Glutamatergic neuron (in vitro differentiated cells): ENCODE measurements at places on chromosomes 11 and 22.

DNA sequence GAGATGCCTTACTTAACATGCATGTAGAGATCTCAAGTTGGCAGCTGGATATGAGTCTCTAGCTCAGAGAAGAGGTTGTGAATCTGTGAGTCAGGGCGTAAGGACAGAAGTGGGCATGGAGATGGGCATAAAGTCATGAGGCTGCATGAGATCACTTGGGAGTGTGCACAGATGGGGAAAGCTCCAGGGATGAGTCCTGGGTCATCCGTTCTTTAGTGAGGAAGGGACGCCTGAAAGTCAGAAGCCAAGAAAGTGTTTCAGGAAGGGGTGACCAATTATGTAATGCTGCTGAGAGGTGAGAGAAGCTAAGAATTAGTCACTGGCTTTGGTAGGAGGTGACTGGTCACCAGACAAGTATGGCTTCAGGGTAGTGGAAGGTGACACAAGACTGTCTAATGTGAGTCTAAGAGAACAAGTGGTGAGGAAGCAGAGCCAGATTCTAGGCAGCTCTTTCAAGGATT, 6.7 kb downstream of the ACP2 start:
- no peak for DNase-seq

DNA sequence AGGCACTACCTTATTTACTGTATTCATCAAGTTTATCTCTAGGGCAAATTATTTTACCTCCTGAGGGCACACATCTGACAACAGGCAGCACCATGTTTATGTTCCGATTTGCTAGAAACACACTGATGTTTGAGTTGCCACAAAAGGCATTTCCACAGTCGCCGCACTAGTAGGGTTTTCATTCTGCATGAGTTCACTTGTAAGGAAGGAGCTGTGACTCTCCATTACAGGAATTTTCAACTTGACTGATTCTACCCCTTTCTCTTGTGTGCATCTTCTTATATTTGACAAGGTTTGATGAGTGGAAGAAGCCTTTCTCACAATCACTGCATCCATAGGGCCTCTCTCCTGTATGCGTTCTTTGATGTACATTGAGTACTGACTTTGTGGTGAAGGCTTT, 455.9 kb upstream of the CNTN5 start:
- no peak for DNase-seq

GRCh38 chr11:66420671-66421476, at the start of gene NPAS4:
NPAS4 (plus strand) TSS chr11:66421035; CDS start chr11:66421180, 145 bp downstream.
- DNase-seq: peak; percentile 70

DNA sequence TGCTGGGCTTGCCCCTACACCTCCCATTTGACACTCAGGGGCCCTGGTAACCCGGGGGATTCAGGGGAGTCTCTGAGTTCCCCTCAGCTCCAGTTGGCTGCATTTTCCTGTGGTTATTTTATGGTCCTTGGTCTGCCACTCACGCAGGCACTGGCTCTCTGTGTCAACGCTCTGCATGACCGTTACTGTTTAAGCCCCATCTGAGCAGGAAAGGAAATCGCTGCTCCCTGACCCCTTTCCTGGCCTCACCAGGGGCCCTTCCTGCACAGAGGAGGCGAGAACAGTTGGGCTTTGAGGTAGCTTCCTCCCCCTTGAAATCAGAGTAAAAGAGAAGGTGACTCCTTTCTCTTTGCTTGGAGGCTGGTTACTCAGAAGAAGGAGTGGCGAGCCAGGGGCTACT, 2.4 kb downstream of the C1QTNF4 start:
- no peak for DNase-seq

GRCh38 chr11:19597206-19597605, 115.4 kb upstream of the NAV2 start:
- DNase-seq: no peak

GRCh38 chr11:133181066-133181465, 351.2 kb downstream of the OPCML start:
- no peak for DNase-seq

DNA sequence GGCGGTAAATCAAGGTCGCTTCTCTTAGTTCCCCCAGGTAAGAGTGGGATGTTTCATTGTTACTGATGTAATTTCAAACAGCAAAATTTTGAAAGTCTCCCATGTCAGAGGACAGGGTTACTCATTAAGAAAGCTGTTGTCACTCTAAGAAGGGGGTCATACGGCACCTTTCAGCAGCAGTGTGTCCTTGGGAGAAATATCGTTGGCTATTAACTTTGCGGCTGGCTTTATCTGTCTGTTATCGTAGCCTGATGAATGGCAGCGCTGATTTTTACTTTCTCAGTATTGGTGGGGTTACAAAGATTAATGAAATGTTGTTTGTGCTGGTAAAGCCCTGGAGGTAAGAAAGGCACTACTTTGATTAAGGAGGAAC, 27.5 kb upstream of the FBXO3 start:
- no peak for DNase-seq

- no peak for DNase-seq
Measured at GRCh38 chr11:88402784-88403183, 65.2 kb upstream of the CTSC start.

GRCh38 chr11:16554361-16554760, 184.1 kb upstream of the C11orf58 start:
- DNase-seq: no peak

DNA sequence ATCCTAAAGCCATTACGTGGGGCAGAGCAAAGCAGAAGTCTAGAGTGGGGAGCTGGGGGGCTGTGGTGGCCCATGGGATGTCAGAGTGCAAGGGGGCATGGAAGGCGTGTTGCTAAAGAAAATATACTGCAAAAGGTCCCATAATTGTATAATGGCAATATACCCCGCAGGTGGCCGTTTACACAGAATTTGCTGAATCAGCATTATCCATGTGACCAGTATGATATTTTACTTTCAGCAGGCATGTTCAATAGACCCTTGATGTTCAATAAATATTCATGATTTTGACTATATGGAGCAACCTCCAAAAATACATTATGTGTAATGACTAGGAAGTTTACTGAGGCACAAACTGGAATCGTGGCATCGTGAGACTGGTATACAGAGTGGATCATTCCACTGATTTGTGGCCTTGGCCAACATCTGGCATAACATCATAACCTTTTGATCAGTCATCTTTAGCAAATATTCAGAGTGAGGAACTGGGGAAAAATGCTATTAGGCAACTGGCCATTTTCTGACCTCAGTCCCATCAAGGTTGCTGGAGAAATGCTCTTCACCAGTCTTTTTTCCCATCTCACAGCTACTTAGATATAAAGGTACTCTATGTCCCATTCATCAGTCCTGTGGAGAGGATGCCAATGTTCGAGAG, 29.3 kb upstream of the PPP2R1B start:
- DNase-seq: no peak

DNA sequence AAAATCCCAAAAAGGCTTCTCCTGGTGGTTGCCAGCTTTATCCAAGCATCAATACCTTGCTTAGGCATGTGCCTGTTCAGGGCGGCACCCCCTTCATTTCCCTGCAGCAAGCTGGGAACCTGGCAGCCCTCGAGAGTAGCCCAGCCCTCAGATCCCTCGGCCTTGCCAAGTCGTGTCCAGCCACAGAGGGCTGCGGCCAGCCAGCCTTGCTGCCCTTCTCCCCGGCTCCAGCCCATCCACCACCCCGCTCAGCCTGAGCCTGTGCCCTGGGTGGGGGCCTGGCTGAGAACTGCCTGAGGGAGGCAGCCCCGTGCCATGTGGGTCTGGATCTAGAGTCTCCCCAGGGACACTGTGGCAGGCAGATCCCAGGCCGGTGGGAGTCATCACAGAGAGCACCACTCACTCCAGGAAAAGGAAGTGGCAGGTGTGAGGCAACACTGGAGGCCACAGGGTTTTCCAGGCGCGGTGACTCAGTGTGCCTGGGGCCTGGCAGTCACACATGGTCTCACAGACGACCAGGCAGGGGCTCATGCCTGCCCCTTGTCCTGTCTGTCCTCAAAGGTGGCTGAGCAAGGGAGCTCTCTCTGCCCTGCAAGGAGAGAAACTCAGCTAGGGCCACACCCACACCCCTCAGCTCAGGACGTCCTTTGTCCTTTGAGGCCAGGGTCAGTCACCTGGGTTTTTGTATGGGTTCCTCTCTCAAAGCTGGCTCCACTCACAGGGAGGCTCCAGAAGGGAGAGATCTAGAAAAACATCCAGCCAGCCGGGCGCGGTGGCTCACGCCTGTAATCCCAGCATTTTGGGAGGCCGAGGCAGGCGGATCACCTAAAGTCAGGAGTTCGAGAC, 12.2 kb upstream of the CDC42BPG start:
- DNase-seq: no peak
